ENCODE measurements at places on chromosomes 3 and 15.

- no peak for DNase-seq
Observed at GRCh38 chr3:172372895-172373294, 75.4 kb downstream of the GHSR start.

- DNase-seq: no peak
Observed at GRCh38 chr15:68874788-68875187, 54.1 kb upstream of the ANP32A start.

DNA sequence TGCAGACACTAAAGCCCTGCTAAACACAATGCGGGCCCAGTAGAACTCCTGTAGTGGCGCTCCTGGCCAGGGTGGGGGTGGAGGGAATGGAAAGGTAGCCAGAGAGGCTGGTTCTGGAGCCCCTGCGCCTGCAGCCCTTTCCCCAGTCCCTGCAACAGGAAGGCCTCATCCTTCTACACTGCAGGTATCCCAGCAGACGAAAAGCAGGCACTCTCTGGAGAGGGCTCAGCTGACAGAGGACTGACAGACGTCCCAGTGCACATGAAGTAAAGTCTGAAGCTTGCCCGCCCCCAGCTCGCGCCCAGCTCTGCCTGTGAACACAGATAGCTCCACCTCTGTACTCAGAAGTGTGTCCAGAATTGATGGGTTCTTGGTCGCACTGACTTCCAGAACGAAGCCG lies 46.0 kb downstream of the NSMCE3 start:
- no peak for DNase-seq

DNA sequence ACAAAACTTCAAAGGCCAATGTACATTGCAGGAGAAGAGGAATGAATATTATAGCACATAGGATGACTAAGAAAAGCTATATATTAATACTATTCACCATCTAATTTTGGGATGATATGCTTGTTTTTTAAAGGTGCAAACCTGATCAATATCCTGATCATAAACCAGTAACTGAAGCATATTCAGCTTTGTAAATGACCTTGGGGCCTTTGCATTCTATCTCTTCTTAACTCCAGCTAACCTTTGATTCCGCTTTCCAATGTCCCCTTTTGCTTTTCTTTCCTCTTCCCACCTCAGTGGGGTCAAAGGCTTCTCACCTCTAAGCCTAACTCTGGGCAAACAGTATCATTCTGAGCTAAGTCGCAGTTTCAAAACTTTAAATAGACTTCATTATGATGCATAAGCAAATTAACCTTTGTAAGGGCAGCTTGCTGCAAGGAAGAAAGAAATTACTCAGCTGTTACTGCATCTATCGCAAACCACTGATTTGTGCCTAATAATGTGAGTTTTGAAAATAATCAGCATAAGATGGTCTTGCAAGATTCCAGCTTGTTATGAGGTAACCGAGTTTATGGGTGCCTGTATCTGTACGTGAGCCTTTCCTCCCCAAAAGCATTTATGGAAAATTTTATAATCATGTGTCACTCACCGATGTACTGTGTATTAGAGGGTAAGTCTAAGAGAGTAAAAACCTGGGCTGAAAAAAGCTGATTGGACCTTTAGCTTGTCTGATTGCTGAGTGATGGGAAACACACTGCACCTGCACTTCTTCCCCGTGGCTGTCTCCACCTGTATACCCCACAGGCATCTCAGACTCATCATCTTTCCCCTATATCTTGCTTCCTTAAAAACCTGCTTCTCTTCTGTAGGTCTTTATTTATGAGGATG lies 116.8 kb downstream of the TPRG1 start:
- DNase-seq: no peak

GRCh38 chr3:65339192-65339740 lies 651.5 kb upstream of the ADAMTS9 start:
- no peak for DNase-seq

Measured in activated T-helper 9 cell treated with anti-CD3 and anti-CD28 coated beads, Interleukin-2, amount 50 U/mL, for 16 hours (primary cell).